ENCODE measurements at places on chromosomes 6 and 20. TPM values are rescaled to one million over a fixed set of nuclear protein-coding genes. Genes with fewer than 3 reads are reported as not detected.

DNA sequence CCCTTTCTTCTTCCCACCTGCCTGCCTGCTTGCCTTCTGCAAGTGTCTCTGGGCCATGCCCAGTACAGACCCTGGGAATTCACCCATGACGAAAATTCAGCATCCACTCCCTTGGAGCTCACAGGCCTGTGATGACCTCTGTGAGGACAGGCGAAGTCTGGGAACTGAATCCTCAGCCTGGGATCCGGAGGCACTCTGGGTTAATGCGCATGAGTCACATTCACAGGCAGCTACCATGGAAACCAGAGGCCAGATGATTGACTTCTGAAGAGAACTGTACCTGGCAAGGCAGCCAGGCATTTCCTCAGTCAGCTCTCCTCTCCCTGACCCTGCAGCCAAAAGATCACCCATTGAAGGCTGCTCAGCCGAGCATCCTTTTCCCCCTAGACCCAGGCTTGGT is 41.0 kb downstream of the SLC9A8 start:
- H3K27ac ChIP-seq: no peak overlapping the region
- H3K4me1 ChIP-seq: no peaks in the 10 kb centered on the region
- no peak for DNase-seq
- H3K27me3 ChIP-seq: no peaks in the 10 kb centered on the region

GRCh38 chr20:44388466-44389023 is 33.0 kb downstream of the HNF4A start:
- H3K4me1 ChIP-seq: peaks cover 2% of the 10 kb centered on the region
- no peak overlapping the region for H3K4me3 ChIP-seq
- H3K27me3 ChIP-seq: peaks cover 14% of the 10 kb centered on the region
- H3K36me3 ChIP-seq: no peaks in the 10 kb centered on the region

- peaks cover 13% of the 10 kb centered on the region for H3K27me3 ChIP-seq
- DNase-seq: no peak
- H3K36me3 ChIP-seq: no peaks in the 10 kb centered on the region
- no peak overlapping the region for H3K4me3 ChIP-seq
- no peak overlapping the region for H3K27ac ChIP-seq
- no peaks in the 10 kb centered on the region for H3K4me1 ChIP-seq
These were observed 223.2 kb upstream of the EXOC2 start for GRCh38 chr6:916131-916530.

DNA sequence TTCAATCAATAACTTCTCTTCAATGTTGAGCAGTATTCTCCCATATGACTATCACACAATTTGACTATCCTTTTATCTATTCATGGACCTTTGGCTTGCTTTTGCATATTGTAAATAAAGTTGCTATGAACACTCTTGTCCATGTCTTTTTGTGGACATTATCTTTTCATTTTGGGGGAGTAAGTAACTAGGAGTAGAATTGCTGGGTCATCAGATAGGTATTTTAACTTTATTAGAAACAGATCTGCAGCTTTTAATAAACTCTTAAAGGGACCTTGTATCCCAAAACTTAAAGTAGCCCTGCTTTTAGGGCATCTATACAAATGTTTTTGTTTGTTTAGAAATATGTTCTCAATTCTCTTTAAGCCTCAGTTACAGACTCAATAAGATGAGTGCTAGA is 614.2 kb upstream of the CITED2 start:
- H3K36me3 ChIP-seq: no peaks in the 10 kb centered on the region
- H3K27me3 ChIP-seq: peaks cover 3% of the 10 kb centered on the region
- no peak overlapping the region for H3K27ac ChIP-seq
- no peak for DNase-seq
- no peak overlapping the region for H3K4me3 ChIP-seq

- H3K36me3 ChIP-seq: no peaks in the 10 kb centered on the region
- no peaks in the 10 kb centered on the region for H3K4me1 ChIP-seq
- H3K27ac ChIP-seq: no peak overlapping the region
- no peak overlapping the region for H3K4me3 ChIP-seq
These were observed 95.0 kb upstream of the FAM8A1 start for GRCh38 chr6:17505062-17505476.

TMC2 gene
- not detected for total RNA-seq

DEFB132 gene
- not detected for total RNA-seq

LCA5 gene
- 0.15 TPM for total RNA-seq

Measured in activated CD4-positive, alpha-beta memory T cell treated with anti-CD3 and anti-CD28 coated beads for 36 hours (primary cell).